Stimulated activated CD8-positive, alpha-beta memory T cell treated with anti-CD3 and anti-CD28 coated beads, Interleukin-15, amount 100 ng/mL, for 24 hours (primary cell): ENCODE measurements at places on chromosomes 7 and 10.

DNA sequence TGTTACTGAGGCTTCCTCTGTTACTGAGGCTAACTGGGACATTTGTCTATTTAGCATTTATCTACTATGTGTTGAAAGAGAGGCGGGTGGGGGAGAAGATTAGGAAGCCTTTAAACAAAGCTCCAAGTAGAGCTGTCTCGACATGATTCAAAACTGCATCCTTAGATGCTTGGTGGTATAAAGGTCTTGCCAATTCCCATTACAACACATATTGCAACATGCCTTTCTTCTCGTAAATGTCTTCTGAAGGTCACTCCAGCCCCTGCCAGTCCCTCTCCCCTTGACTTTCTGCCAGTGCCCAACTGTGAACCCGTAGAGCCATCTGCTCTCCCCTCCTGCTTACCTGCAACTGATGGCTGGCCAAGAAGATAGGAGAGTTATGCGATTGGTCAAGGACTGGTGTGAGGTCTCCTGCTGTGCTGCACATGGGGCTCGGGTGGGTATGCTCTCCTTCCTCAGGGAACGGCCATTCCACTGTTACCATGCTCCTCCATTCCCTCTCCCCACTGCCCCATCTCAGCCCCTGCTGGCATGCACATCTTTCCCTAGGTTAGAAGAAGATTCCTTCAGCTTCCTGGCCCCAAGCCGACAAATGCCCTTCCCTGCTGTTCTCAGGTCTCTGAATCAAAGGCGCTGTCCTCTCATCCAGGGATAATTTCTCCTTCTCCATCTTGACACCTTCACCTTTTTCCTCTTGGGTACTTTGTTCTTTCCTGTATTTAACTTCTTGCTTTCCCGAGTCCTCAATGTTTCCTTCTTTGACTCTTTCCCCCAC is 43.6 kb upstream of the ZNF32 start:
- DNase-seq = no peak

DNA sequence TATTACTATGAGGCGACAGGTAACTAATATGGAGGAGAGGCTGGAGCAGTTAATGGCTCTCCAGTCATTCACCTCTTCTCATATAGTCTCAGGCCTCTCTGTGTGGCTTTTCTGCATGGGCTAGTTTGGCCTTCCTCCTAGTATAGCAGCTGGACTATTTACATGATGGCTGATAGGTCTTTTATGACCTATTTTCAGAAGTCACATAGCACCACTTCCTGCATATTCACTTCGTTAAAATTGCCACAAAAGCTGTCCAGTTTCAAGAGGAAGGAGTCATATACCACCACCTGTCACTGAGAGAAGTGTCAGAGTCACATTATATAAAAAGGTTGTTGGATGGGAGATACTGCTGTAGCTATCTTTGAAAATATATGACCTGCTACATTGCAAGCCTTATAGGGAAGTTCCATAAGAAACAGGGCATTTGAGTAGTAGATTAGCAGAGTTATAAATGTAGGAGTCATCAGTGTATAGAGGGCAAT is 8.0 kb upstream of the DMTF1 start:
- DNase-seq = no peak

GRCh38 chr7:85520175-85520574 is 333.3 kb upstream of the SEMA3D start:
- DNase-seq = no peak

- no peak for DNase-seq
These were observed 49.5 kb upstream of the RSU1 start for GRCh38 chr10:16866541-16867275.

DNA sequence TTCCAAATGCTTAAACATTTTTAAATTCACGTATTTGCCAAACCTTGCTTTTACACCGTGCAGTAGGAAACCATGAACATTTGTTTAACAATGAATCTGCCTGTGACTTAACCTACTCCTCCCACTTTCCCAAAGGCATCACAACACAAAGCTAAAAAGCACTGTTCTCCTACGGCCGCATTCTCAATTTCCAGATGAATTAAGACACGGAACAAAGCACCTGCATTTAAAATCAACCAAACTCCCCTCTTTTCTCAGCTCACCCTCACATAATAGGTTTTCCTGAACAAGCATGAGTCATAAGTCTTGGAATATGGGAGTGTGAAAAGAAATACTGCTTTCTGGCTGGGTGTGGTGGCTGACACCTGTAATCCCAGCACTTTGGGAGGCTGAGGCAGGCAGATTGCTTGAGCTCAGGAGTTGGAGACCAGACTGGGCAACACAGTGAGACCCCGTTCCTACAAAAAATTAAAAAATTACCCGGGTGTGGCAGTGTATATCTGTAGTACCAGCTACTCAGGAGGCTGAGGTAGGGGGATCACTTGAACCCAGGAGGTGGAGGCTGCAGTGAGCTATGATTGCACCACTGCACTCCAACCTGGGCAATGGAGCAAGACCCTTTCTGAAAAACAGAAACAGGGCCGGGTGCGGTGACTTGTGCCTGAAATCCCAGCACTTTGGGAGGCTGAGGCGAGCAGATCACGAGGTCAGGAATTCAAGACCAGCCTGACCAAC is 51.7 kb upstream of the CYTH3 start:
- no peak for DNase-seq

DNA sequence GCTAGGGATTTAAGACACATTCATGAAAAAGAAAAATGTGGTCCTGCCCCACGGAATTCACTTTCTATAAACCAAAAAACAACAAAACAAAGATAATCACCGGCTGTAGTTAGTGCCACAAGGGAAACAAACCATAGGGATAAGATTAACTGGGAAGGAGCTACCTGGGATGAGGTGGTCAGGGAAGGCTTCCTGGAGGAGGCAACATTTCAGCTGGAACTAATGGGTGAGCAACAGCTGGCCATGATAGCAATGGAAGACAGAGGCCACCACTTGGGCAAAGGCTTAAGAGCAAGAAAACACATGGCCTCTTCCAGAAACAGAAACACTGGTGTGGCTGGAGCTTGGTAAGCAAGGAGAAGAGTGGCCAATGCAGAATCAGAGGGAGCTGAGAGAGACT is 38.4 kb upstream of the ENO4 start:
- no peak for DNase-seq

DNA sequence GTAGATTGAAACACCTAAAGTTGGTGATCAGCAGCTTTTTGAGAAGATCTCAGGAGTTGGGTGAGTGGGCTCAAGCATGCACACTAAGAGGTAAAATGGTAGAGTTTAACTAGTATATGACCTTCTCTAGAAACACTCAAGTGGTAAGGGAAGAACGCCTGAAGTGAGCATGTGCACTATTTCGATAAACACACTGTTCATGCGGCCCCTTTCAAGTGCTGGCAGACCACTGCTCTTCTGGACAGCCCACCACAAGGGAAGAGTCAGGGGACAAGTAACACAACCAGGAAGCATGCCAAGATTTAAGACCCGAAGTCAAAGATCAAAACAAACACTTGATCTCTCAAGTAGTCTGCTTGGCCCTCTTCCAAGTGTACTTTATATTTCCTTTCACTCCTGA is 519.5 kb upstream of the ZWINT start:
- no peak for DNase-seq

- DNase-seq = no peak
These were observed 61.2 kb upstream of the INPP5A start for GRCh38 chr10:132476146-132477065.
